ENCODE measurements at places on chromosomes 6 and 20.

DNA sequence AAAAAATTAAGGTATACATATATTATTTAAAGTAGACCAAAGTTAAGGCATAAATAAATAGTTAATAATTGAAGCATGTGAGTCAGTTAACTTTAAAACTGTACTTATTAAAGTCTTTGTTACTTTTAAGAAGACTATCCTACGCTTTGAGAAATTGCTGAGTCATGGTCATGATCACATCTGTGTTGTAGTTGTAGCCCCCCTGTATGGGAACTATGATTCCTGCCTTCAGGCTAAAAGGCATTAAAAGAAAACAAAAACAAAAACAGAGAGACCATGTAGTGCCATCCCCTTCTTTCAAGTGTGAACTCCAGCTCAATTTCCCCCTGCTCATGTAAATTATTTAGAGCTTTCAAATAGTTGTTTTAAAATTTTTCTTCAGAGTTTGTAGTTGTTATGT, 123.4 kb downstream of the FLRT3 start:
- no peak for DNase-seq

- no peak for DNase-seq
These were observed 8.0 kb upstream of the CRISP2 start for GRCh38 chr6:49721297-49721696.

- DNase-seq: no peak
These were observed 654.7 kb upstream of the FLRT3 start for GRCh38 chr20:14992153-14992552.

- no peak for DNase-seq
These were observed 48.6 kb downstream of the TPD52L1 start for GRCh38 chr6:125201961-125202729.

DNA sequence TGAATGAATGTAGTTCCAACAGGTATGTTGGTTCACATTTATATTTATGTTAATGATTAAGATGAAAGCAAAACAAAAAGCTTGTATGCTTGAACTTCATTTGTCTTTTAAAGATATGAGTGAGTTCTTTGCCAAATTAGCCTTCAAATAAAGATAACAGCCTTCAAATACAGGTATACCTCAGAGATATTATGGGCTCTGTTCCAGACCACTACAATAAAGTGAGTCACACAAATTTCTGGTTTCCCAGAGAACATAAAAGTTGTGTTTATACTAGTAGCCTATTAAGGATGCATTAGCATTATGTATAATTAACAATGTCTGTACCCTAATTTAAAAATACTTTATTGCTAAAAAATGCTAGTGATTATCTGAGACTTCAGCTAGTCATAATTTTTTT, 245.3 kb upstream of the MAN1A1 start:
- no peak for DNase-seq

DNA sequence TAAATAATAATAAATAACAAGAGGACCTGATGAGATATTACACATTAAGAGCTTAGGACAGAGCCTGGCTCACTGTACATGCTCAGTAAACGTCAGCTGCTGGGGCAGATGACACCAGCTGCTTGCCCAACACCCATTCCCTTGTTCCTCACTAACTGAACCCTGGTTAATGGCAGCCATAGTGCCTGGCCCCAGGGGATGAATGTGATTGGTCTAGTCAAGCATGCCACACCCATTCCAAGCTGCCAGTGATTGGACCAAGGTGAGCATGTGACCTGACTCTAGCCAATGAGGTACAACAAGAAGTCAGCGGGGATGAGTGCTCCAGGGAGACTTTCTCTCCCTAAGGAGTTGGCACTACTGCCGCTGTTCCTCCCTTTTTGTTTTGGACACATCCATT, 85.1 kb upstream of the PTPN1 start:
- DNase-seq: no peak

- no peak for DNase-seq
These were observed 26.6 kb upstream of the SUMO4 start for GRCh38 chr6:149373511-149373910.

DNA sequence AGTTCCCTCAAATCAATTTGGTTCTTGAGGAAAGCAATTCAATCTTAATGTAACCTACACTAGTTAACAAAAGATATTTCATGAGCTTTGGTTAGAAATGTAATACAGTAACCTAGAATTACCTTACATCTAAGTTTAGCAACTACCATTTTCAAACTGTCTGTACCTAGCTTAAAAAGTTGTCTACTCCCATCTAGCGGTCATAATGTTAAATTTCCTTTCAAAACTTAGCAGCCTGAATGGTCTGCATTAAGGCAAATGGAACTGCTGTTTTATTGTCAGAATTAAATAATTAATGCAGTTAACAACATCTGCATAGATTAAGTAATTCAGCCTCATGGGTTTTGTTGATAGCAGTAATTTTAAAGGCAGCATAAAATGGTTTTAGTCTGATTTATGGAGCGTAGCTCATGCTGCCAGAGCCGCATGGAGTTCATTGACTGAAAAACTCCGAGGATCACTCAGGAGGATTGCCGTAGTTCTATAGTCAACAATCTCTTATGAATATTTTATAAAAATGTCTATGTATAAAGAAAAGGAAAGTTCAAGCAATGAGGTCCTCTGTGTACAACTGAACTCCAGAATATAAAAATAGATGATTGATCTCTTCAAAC, 485.4 kb upstream of the MANEA start:
- DNase-seq: peak; percentile 42

GRCh38 chr20:1623501-1624205, 3.8 kb upstream of the SIRPB1 start:
- no peak for DNase-seq

DNA sequence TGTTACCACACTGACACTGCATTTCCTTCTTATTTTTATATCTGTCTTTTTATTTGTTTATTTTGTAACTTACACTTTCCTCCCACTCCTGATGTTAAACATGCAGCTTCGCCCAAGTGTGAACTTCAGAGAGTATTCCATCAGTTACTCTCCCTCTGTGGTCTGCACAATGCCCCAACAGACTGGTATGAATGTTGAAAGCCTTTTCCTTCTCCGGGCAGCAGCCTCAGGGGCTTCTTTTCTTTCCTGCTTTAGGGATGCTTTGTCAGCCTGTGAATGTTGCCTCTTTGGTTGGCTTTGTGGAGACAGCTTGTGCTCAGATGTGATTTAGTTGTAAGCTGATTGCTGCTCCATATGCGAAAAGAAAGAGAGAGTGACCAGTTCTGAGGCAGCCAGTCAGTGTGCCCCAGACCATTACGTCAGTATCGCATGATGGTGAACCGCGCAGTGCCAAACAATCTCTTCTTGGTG, 44.0 kb downstream of the SMPDL3A start:
- DNase-seq: no peak

DNA sequence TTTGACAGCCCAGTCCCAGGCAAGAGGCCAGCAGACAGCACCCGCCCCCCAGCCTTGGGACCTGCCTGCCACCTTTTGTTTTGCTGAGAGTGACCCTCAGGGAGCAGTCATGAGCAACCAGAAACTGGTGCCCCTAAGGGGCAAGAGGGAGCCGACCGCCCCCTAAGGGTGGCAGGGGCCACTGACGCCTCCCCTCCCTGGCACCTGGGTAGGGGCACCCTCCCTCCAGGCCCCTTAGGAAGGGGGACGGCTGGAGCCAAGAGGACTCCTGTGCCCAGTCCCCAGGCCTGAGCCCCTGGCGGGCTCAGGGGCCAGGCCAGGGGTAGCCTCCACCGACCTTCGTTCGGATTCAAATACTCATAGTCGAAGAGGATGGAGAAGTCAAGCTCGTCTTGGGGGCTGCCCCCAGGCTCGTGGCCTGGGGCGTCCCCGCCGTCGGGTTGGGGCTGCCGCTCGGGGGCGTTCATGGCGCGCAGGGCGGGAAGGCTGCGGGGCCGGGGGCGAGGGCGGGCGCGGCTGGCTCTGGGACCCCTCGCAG, 417 bp downstream of the NFATC2 start:
- DNase-seq: no peak

GRCh38 chr6:144395014-144395413, 109.9 kb downstream of the UTRN start:
- DNase-seq: no peak

DNA sequence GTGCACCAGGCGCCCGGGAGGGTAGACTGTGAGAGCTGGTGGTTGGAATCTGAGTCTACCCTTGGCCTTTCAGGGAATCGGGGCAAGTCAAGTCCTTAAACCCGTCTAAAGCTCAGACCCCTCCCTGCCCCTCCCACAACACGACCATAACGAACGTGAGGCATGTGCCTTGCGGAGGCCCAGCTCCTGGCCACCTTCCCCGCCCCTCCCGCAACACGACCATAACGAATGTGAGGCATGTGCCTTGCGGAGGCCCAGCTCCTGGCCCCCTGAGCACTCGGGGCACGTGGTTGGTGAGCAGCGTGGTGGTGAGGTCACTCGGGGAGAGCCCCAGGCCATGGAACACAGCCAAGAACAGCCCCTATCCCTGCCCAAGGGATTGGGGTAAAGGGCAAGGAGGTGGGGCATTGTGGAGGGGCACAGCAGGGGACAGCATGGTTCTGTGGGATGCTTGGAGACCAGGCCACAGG, 132.2 kb downstream of the TAF4 start:
- no peak for DNase-seq

DNA sequence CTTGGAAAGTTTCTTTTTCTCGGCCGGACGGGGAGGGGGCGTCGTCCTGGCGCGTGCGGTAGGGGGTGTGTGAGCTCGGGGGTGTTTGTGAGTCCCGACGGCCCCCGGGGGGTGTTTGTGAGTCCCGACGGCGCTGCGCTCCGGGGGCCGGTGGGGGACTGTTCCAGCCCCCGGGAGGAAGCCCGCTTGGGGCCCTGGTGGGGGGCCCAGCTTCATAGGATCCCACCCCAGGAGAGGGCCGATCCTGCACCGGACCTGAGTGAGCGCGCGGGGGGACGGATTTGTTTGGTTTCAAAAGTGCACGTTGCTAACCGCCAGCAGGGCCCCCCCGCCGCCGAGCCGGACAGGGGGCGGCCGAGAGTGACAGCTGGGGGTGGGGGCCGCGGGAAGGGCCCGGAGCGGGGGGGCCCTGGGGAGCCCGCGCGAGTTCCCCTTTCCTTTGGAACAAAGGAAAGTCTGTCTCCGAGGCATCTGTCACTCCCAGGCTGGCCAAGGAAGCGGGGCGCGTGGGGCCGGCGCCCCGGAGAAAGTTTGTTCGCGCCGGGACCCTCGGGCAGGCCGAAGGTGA, 485 bp downstream of the TGIF2 start:
- peak; percentile 43 for DNase-seq

DNA sequence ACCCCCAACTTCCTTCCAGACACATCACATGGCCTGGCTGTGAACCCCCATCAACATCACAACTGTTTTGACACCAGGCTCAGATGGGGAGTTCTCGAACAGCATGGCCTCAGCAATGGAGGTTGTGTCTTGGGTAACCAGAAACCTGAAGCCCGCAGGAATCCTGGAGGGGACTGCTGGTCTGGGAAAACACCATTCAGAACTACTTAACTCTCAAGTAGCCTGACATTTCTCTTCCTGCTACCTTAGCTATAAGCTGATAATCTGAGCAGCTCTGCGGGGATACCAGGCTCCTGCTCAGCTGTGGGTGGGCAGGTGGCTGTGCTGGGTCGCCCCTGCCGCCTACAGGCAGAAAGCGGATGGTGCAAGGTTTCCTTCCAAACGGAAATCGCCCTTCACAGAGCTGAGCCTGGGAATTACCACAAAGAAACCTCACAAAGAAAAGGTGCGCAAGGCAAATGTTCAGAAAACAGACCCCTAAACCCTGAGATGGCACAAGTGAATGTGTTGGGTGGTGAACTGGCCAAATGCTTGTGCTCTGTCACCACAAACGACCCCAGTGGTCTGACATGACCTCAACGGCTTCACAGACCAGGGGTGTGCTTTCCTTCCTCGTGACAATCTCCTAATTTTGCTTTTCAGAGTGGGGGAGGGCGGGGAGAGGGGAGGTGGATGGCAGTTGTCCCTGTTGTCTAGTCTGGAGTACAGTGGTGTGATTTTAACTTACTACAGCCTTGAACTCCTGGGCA, 29.5 kb downstream of the SNX5 start:
- peak; percentile 78 for DNase-seq

DNA sequence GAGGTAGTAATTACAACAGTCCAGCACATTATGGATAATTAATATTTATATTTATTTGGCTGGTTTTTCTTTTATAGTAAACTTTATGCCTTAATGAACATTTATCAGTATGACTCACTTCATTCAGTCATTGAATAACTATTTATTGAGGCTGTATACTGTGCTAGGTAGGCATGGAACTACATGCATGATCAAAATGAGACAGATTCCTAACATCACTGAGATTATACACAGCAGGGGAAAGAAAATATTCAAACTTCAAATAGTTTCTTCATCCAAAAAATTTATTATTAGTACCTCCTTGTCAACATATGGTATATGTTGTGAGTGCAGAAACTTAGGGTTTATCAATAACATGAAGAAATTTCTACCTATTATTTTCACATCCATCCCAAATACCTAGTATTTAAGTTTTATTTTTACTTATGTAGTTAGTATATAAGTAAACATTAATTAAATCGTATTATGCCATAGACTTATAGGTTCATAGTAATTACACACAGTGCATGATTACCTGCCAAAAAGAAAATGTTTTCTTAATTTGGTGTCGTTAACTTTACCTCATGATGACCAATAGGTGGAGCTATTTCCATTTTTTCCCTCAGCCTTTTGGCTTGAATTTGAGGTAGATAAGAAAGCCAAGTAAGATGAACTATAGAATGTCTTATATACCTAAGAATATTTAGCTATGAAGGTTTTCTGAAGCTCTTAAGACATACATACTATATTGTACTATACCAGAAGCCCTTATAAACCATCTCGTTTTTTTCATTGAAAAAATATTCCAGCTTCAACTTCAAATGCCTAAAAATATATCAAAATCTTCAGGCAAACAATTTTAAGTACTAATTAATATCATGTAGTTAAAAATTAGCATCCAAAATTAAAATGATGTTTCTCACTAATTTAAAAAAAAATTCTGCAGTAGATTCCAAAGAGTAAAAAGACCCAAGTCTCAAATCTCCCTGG, 12.5 kb upstream of the TMEM30A start:
- peak; percentile 75 for DNase-seq

- DNase-seq: peak; percentile 65
These were observed 63.7 kb upstream of the CD2AP start for GRCh38 chr6:47413752-47414422.

- no peak for DNase-seq
These were observed 152.1 kb upstream of the SMLR1 start for GRCh38 chr6:130675072-130675471.

- no peak for DNase-seq
These were observed 368.3 kb upstream of the BTBD3 start for GRCh38 chr20:11549172-11550103.

All from muscle of arm (tissue), 14 donors.